Activated naive CD4-positive, alpha-beta T cell treated with Interleukin-2 at 50 U/mL for 16 hours (primary cell): ENCODE measurements at places on chromosomes 7 and 10.

DNA sequence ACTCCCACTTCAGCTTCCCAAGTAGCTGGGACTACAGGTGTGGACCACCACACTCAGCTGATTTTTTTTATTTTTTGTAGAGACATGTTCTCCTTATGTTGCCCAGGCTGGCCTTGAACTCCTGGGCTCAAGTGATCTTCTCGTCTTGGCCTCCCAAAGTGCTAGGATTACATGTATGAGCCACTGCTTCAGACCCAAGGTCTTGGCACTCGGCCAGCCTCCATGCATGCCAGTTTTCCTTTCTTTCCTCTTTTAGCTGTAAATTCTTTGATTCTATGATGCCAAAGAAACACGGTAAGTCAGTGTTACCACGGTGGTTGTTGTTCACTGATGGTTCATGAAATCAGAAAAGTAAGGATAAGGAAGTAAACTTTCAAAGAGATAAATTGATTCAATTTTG, 3.0 kb upstream of the MGAM start:
- no peak for DNase-seq

GRCh38 chr10:72334196-72334824, 20.4 kb downstream of the DNAJB12 start:
- DNase-seq = no peak

- DNase-seq = no peak
Observed at GRCh38 chr7:68998136-68998535, 600.1 kb upstream of the AUTS2 start.

DNA sequence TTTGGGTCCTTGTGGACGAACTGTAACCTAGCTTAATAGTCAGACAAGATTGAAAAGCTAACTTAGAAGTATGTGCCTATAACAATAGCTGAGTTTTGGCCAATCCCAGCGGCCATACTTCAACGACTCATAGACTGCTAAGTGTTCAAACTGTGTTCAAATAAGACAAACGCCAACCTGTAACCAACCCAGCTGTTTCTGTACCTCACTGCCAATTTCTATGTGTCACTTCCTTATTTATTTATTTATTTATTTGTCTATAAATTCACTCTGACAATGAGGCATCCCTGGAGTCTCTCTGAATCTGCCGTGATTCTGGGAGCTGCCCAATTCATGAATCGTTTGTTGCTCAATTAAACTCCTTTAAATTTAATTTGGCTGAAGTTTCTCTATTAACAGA, 21.7 kb downstream of the ST8SIA6 start:
- no peak for DNase-seq

DNA sequence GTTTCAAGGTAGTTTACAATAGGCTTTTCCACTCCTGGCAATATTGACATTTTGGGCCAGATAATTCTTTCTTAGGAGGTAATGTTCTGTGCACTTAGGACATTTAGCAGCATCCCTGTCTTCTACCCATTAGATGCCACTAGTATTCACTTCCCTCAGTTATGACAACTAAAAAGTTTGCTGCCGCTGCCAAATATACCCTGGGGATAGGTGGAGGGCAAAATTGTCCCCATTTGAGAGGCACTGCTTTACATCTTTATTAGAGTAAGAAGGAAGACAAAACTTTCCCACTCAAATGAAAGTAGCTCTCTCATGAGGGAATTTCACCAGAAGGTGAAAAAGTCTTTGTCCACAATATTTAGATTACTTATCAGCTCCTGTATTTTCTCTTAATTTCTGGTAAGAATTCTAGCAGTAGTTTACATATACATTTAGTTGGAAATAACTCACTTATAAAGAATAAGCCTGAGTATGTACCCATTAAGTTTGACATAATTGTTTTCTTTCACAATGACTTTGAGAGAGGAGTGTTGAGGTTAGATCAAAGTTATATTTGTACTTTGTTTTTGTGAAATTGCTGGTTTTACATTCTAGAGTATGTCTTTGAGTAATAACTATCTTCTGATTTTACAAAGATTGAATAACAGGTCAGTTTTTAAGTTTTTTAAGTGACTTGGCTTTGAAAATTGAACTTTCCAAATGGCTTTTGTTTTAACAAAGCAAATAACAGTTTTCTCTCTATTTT, 46.0 kb downstream of the HELLS start:
- DNase-seq = no peak

DNA sequence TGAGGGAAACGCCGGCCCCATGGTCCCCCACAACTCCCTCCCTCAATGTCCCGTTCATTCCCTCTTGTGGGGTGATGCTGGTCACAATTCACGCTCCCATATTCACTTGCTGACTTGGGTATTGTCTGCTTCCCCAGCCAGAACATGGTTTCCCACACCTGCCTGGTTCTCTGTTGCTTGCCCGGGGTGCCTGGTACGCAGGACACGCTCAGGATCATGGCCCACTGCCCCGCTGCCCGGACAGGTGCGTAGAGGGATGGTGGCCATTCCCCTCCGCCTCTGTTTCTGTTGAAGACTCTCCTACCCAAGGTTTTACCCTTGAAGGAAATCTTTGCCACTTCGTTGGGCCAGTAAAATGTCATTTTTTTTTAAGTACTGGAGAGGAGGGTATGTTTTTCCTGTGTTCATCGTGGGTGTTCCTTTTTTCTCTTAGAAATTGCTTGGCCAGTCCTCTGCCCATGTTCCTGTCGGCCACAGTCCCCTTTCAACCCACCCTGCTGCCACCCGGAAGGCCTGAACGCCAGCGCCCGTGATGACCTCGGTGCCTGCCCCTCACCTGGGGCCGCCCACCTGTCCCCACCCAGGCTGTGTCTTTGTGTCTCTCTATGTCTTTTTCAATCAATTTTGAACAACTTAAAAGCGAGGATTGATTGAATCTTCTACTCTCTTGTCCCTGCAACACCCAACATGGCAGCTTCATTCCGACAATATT, 38.2 kb downstream of the FOXL3 start:
- no peak for DNase-seq

GRCh38 chr7:2011266-2012043, 221.3 kb downstream of the MAD1L1 start:
- no peak for DNase-seq

DNA sequence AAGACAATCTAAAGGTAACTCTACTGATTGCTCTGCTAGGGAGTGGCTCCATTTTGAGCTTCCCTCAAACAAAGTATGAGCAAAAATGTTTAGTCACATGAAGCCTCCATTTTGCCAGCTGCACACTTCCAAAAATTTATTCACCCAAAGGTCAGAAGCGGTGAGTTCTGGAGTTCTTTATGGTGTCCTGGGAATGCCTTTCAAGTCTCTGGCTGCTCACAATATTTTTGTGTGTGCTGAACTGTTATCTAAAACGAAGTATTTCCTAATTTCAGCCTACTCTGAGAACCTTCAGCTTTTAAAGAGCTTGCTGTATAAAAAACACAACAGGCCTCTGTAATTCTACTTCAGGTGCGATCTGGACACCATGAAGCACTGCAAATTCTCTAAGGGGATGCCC, 15.6 kb downstream of the NRCAM start:
- DNase-seq = no peak

- no peak for DNase-seq
Observed at GRCh38 chr7:21544303-21544656, 1.4 kb downstream of the DNAH11 start.

DNA sequence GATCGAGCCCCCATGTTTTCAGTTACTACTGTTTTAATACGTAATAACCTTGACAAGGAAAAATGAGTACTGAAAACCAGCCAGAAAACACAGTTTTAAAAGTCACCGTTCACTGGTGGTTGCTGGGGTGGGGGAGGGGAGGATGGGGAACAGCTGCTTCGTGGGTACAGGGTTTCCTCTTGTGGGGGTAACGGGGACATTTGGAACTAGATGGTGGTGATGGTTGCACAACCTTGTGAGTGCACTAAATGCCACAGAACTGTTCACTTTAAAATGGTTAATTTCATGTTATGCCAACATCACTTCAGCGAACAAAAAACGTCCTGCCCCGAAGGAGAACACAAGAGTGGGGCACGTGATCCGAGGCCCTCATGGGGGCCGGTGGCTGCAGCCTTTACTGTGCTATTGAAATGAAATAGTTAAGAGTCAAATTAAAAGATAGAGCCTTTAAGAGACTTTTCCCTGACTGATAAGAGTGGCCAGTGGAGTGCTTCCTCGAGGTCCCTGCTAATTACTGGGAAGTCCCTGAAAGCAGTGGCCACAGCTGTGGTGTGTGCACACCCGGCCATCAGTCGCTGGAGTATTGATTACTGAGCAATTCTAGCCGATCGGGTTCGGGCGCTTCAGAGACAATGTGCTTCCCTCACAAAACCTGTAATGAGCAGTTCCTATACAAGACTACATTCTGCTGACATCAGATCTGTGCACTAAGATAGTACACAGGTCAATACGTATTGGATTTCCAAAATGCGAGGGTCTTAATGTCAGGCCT, 80.3 kb downstream of the EBF3 start:
- DNase-seq = no peak

- DNase-seq = no peak
Observed at GRCh38 chr7:36734731-36735130, 10.4 kb upstream of the AOAH start.

DNA sequence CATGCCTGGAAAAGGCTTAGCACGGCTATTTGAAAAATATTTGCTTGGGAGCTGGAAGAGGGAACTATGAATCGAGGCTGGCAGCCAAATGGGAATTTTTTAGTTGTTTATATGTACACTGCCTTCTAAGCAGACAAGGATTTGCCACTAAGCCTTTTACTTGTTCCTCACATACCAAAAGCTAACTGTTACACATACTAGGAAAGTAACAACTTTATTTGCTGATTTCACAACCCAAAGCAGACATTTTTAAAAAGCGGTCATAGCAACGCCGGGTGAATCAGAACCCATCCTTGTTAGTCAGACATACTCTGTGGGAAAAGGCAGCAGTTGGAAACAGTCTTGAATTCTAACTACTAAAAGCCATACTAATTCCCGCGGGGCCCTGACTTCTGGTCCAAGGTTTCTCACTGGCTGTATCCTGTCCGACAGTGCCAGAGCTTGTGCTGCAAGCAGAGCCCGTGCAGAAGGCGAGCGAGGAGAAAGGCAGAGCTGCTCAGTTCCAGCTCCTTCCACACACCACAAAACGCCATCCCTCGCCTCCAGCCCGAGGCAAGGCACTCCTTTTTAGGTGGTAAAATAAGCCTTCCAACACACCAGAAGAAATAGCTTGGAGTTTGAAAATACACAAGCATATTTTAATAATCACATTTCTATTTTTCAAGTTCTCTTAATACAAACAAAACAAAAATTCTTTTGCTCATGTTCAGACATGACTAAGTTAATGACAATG, 89.2 kb downstream of the RNF216 start:
- peak; percentile 24 for DNase-seq

DNA sequence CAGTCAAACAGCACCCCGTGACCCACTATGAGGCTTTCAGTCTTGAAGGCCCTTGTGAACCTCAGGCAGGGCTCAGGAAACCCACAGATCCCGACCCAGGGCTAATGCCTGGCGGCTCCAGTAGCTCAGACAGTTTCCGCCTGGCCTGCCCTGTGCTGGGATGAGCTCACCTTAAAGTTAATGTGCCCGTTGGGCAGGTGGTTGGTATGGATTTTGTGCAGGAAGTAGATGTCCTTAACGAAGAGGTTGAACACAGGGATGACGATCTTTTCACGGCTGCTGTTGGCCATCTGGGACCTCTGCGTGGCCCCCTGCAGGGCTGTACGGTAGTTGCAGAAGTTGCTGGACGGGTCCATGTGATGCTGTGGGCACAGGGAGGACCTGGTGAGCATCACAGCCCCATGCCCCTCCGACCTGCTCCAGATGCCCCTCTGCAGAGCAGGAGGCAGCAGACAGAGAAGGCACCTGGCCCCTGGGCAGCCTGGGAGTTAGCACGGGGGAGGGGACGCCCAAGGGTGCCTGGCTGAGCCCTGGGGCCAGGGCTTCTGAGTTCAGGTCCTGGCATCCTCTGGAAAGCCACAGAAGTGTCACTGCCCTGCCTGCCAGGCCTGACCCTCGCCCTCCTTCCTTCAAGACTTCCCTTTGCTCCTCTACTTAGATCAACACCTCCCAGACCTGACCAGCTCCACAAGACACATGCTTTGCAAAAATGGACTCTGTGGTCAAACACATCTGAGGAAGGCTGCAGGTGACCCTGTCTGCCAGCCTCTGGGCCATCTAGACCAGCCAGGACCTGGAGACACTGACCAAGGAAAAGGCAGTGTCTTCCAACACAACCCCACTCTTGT, 59.8 kb downstream of the CSGALNACT2 start:
- DNase-seq = peak; percentile 21

DNA sequence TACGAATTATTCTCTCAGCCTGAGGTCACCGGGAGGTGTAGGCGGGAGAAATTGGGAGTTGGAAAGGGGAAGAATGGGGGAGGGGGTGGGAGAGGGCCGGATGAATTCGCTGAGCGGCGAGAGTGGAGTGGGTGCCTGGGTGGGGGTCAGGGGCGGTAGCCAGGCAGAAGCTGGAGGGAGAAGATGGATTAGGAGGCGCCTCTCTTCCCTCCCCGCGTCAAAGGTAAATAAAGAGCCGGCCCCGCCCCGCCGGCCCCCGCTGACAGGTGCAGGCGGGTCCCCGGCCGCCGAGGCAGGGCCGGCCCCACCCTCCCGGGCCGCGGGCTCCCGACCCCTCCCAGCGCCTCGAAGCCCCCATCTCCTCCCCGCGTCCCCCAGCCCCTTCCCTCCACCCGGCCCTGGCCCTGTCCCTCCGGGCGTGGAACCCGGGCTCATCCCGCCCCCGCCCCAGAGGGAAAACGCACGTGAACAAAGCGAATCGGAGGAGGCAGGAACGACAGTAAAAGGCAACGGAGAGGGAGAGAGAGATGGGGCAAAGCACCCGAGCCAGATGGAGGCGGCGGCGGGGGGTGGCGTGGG, 872 bp downstream of the FAM131B start:
- DNase-seq = no peak

- no peak for DNase-seq
Observed at GRCh38 chr10:14074062-14074884, 256.5 kb downstream of the FRMD4A start.

DNA sequence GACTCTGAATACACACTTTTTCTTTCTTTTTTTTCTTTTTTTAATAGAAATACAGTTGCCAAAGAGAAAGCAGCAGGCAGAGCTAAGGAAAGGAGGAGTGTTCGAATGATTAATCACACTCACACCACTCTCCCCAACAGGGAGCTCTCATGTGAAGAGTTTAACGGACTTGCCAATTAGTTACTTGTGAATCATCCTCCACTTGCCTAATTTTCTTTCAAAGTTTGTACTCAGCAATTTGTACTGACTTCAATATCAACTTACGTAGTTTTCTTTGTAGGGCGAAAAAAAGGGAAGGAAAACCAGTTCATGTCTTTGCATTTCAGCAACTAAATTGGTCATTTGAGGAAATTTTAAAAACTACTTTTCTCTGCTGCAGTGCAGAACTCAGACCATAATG, 109.2 kb downstream of the PIP4K2A start:
- no peak for DNase-seq

DNA sequence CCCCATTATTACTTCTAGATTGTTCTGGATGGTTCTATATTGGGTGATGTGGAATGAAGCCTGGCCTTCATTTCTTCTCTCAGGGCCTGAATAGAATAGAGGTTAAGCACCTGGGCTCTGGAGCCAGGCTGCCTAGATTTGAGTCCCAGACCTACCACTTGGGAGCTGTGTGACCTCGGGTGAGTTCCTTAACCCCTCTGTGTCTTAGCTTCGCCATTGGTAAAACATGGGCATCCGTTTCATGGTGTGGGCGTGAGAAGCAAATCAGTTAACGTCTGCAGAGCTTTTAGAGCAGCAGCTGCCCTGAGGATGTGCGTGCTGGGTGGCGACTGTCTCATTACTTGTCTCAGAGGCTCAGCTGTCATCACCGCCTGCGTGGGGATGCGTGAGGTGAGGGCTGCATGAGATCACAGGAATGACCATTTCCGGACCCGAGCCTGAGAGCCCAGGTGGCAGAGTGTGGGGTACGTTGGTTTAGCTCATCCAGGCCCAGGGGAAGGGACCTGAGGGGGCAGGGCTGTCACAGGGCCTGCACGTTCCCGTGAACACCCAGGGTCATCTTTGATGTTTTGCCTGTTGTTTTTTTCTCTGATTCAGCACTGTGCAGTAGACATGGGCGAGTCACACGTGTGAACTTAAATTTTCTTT, 9.7 kb downstream of the AGAP3 start:
- DNase-seq = no peak
